Endothelial cell of umbilical vein (primary cell): ENCODE measurements at places on chromosomes 5 and 9.

DNA sequence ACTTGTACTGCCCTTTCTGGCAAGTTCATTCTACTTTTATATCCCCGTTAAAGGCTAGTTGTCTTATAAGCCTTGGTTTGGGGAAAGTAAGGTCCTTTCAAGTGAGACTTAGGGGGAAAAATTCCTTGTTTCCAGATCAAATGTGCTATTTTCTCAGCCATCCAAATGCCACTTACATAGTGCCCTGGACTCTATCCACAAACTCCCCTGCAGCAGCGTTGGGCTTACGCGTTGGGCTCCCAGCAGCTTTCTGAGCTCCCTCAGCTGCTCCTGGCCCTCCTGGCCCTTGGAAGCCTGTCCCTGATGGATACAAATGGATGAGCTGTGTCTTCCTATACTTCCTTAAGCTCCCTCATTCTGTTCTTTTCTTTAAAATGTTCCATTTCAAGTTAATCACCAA lies 279.2 kb upstream of the PANK3 start:
- no peak for DNase-seq

DNA sequence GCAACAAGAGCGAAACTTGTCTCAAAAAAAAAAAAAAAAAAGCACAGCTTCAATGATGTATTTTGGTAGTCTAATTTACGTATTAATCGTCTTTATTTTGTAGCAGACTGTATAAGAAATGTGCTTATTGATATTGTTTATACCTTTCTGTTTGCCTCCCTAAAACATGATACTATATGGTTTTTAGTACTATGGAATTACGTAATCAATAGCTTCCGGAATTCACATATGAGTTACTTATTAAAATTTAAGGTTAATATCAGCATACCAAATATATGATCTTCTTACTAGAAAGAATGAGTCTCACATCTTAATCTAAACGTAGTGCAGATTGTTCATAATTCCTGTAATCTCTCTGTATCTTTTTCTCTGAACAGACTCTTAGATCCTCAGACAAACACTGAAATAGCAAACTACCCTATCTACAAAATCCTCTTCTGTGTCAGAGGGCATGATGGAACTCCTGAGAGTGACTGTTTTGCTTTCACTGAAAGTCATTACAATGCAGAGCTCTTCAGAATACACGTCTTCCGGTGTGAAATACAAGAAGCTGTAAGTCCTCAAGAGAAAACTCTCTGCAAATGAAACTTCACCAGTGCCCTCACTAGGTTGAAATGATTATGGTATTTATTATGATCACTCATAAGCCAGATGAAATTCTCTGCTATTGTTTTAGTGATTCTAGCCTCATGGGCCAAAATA lies 44.4 kb upstream of the GPR21 start:
- peak; percentile 24 for DNase-seq

DNA sequence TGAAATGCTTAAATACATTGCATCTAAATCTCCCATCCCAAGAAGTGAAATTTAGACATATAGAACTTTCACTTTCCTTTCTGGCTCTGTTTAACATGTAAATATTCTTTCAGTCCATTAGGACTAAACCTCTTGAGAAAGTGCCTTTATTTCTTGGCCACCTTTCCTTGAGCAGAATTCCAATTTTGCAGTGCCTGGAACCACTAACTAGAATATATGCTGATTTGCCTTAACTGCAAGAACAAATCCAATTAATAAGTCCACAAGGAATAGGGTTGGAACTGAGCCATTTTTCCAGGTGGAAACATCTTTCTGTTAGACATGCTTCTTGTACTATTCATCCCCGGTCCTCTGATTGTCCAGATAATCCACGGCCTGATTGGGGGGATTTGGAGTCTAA lies 478.0 kb downstream of the ENC1 start:
- no peak for DNase-seq

DNA sequence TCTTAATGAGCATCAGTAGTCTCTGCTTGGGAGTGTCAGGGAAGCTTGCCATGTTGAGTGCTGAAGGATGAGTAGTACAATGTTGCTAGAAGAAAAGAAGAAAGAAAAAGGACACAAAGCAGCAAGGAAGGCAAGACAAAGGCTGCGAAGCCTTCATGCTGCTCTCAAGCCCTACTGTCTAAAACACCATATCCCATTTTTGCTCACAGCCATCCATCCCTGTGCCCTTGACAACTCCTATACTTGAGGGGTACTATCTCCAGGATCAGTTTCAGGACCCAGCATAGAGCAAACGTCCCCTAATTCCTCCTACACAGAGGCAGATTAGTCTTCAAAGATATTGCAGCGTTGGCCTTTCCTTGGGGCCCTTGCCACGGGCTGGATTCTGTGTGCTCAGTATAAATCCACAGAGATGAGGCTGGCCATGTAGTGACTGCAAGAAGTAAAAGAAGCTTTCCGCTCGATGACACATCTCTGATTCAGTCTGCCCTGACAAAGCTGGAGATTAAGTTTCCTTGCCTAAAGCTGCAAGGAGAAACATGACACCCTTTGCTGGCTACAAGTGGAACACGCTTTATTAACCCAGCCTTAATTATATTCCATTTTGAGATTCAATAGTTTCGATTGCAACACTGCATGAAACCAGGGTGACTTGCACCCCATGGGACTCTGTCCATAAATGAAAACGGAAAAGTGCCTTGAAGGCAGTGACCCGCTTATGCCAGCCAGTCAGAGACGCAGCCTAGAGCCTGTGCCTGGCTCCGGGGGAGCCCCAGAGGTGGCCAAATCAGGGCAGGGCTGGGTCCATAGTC lies 304.6 kb downstream of the ACTL7B start:
- no peak for DNase-seq

DNA sequence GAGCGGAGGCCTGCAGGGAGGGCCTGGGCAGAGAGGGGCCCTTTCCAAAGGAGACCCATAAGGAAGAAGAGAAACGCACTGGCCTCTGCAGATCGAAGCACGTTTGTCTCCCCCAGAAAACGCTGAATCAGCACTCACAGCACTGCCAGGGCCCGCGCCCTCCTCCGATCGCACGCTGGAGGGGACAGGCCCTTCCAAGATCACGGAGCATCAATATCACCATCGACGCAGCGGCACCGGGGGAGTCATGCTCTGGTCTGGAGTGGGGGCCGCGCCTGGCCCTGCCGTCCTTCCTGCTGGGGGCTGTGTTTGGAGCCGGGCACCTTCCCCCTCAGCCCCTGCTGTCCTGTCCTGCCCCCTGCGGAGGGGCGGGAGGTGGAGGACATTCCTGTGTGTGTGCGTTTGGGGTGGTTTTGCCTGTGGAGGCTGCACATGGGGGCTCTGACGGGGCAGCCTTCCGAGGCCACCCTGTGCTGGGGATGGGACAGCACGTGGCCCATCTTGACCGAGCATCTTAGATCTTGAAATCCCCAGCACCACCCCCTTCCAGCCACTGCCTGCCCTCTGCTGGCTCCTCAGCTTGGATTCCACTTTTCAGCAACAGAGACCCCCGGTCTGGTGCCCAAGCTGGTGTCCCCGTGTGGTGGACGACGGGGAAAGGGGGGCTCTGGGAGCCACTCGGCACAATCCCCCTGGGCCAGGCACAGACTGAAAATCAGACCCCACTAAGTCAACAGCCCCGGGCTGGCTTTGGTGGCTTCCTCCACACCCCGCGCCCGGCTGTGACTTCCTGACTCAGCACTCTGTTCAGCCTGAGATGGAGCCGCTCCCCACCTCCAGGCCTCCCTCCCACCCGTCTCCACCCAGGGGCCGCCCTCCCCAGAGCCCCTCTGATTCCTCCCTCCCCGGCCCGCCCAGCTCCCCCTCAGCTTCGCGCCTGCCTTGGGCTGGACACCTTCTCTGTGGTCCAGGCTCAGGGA lies 8.3 kb downstream of the TMEM250 start:
- DNase-seq = no peak

- DNase-seq = no peak
These were observed 824.3 kb downstream of the SEMA5A start for GRCh38 chr5:8721536-8721935.

- DNase-seq = peak; percentile 73
These were observed 597 bp downstream of the NFIL3 start for GRCh38 chr9:91422758-91423711.

DNA sequence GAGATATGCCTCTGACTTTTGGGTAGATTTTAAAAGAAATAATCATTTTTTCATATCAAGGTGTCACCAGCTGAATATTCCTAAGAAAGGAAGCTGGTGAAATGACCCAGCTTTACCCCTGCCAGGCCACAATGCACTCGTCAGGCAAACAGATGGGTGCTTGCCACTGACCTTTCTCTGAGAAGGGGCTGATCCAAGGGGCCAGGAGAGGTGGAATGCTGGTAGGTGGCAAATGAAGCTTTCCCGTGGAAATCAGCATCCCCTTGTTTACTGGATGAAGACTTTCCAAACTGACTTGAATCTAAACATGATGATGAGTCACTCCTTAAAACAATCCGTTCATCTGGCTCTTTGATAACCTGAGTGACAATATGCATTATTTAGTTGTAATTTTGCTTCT lies 44.3 kb upstream of the PLPP6 start:
- peak; percentile 5 for DNase-seq

- no peak for DNase-seq
These were observed 70.7 kb downstream of the PAX5 start for GRCh38 chr9:36963346-36963745.
